Activated T-helper 1 cell treated with anti-CD3 and anti-CD28 coated beads, Interleukin-2, amount 50 U/mL, for 16 hours (primary cell): ENCODE measurements at places on chromosomes 7 and 10.

DNA sequence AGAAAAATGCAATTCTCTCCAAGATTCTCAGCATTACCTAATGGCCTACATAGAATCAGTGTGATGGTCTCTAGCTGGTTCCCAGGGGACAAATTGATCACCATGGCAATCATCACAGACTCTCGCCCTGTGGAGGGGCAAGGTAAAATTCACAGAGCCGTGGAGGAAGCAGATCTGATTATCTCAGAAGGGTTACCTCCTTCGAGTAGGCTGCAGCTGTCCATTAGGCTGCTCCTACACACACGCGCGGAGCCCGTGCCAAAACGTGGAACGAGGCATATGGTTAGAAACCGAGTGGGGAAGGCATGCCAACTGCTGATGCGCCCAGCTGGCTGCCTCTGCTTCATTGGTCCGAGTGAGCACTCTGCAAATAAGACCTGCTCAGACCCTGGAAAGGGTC lies 52.8 kb upstream of the PTER start:
- no peak for DNase-seq

DNA sequence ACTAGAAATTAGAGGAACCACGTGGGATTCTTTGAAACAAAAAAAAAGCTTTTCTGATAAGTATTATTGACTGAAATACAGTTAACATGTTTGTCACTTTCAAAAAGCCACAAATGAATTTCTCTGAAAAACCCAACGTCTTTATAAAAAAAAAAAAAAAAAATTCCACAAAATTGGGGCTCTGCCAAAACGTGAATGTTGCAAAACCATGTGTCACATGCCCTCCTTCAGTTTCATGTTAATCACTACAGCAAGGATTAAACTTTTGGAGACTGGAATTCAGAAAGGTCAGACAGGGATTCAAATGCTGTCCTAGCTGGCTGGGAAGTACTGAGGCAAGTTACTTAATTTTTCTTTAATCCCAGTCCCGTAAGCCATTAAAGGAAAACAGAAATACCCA lies 278.0 kb upstream of the KLF14 start:
- no peak for DNase-seq

GRCh38 chr7:43217055-43217454 lies 104.6 kb downstream of the HECW1 start:
- no peak for DNase-seq

GRCh38 chr10:6013413-6014192 lies 36.3 kb upstream of the IL15RA start:
- no peak for DNase-seq

GRCh38 chr10:15035385-15036301 lies 8.1 kb upstream of the OLAH start:
- no peak for DNase-seq

DNA sequence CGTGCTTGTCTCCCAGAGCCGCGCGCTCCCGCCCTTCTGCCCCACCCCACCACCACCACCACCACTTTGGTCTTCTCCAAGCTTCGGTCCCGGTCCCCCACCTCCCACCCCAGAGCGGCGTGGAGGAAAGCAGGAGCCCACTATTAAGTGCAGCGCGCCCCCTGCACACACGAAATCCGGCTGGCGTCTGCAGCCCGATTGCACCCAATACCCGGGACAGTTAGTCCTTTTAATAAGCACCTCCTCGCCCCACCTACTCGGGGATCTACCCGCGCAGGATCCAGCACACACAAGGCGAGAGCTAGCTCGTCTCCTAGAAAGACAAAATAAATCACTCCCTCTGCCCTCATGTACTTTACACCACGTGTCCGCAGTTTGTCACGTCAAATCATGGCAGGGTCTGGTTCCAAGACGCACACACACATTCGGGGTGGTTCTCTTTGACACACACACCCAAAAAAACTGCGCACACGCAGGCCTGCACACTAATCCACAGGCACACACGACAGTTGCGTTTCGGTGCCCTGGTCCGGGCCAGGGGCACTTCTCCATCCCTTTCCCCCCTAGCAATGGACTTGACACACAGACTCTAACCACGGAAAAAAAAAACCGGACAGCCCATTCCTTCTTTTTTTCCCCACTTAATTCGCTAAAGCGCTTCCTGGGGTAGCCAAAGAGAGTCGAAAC lies 1.6 kb downstream of the SFMBT2 start:
- peak; percentile 7 for DNase-seq

- DNase-seq, result no peak
These were observed 8.3 kb downstream of the XPNPEP1 start for GRCh38 chr10:109914966-109915365.
